ENCODE measurements at places on chromosomes 12 and 14.

DNA sequence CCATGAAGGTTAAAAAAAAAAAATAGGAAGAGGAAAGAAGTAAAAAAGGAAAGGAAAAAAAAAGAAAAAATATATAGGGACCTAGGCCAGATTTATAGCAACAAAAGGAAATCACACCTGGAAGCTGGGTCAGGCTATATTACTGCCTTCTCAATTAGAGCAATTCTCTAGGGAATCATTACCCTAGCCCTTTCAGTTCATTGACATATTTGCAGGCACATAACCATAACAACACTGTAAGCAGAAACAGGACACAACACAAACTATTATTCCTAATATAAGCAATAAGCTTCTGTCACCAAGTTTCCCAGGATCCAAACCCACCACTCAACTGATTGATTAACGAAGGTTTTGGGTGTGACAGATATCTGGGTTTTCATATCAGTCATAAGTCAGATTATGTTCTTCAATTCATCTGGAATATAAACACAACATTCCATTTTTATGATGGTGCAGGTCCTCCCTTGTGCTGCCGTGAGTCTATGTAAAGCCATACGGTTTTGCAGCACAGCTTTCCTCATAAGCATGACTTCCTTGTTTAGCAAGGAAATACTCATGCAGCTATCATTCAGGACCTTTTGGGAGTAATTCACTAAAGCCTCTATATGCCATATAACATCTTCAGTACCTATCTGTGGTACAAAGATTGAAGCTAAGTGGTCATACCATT is 4.2 kb downstream of the PCNX4 start:
- no peak for DNase-seq

- no peak for DNase-seq
Measured at GRCh38 chr12:6118891-6119568, 5.4 kb downstream of the VWF start.

GRCh38 chr12:101607894-101608293 is 13.1 kb downstream of the MYBPC1 start:
- peak; percentile 30 for DNase-seq

DNA sequence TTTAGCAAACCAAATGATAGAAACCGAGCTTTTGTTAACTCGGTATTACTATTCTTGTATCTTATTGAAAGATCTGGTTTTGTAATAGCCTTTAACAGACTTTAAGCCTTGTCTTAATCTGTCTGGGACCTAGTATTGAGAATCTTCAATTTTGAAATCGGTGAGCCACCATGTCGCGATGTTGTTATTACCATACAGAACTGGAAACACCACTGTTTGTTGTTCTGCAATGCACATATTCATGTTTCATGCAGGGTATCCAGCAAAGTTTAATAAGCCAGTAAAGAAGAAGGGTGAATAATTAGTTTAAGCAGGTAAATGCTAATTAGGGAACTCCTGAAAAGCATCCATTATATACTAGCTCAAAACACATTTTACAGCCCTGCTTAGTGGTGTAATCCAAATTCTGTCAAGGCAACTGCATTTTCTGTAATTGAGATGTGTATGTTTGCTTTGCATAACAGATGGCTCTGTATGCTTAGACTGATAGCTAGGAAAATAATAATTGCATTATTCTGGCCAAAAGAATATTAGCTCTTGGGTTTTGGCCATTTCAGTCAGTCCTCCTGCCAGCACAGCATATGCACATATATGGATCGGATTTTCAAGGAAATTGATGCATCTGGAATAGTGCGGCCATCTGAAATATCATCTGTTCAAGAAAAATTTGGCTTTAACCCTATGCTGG is 389.2 kb downstream of the EGLN3 start:
- DNase-seq, result no peak

DNA sequence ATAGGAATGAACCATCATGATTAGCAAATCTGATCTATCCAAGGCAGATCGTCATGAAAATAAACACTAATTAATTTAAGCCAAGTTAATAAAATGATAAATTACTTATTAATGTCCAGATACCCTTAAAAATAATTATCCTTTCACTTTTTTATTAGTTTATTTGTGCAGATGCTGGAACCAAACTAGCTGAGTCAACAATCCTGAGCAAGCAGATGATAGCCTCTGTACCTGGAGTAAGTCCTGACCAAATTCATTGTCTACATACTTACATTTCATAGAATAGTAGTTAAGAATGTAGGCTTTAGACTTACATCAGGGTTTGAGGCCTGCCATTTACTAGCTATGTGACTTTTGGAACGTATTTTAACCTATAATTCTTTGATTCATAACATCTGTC is 105.8 kb downstream of the PRIMA1 start:
- DNase-seq, result no peak

- no peak for DNase-seq
Measured at GRCh38 chr12:43407816-43408645, 144.0 kb downstream of the ADAMTS20 start.

DNA sequence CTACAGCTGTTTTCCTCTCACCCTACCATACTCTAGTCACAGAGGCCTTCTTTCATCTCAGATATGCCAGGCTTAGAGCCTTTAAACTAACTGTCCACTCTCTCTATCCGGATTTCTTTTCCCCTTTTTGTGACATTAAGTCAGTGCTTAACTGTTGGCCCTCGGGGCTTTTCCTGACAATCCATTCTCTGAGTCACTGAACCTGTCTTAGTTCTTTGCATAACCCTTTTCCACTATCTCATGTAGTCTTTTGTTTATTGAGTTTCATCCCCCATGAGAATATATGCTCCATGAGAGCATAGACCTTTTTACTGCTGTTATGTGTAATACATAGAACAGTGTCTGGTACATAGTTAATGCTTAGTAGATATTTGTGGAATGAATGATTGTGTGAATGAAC is 68.7 kb downstream of the PLEKHA5 start:
- peak; percentile 9 for DNase-seq

- no peak for DNase-seq
Measured at GRCh38 chr12:52643233-52644077, 8.6 kb downstream of the KRT2 start.

DNA sequence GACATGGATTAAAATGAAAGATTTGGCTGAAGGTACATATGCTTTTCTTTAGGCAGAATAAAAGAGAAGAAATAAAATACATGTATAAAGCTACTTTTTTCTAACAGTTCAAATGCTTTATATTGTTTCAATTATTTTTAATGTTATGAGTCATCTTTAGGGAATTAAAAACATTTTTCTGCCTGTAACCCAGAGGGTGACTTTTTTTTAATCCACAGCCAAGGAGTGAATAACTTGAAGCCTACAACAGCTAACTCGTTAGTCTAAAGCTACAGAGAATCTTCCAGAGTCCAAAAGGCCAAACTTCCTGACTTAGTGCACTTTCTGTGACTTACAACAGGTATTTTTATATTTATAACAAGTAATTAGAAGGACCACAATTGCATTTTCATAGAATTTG is 151.6 kb downstream of the SEC23A start:
- DNase-seq, result no peak

DNA sequence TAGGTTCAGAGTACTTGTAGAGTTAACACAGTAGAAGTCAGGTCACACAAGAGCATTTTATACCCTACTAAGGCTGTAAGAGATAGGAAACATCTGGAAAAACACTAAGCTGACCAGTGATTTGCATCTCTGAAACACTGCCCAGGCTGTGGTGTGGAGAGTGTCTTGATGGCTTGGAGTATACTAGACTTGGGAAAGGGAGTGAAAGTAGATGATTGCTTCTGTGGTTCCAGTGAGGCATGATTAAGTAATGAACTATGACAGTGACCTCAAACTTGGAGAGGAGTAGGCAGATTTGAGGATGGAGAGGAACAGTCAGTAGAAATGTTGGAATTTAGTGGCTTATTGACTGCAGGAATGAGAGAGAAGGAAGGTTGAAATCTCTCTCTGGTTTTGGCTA is 201.2 kb downstream of the FLRT2 start:
- DNase-seq, result no peak

GRCh38 chr12:120972870-120973543 is 5.3 kb upstream of the HNF1A start:
- no peak for DNase-seq

- DNase-seq, result no peak
Measured at GRCh38 chr12:131407221-131408035, 303.5 kb upstream of the SFSWAP start.

DNA sequence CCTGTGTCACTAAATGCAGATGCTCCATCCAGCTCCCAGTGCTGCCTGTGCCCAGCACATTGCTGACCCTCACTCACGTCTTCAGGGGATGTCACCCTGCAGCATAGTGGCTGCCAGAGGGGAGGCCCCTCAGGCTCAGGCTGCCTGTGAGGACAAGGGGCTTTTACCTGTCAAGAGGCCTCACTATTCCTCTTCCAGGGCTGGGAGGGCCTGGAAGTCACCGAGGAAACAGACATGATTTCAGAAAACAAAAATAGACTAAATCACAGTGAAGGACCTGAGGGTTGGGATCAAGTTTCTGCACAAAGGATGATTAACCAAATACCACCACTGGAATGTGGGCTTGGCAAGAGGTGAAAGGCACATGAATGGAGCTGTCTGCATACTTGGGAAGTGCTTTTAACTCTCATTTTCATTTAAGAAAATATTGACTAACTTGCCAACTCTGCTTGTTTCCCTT is 1202.3 kb downstream of the BCL11B start:
- DNase-seq, result peak; percentile 19

GRCh38 chr14:20792556-20792955 is 10.1 kb downstream of the RNASE1 start:
- no peak for DNase-seq

DNA sequence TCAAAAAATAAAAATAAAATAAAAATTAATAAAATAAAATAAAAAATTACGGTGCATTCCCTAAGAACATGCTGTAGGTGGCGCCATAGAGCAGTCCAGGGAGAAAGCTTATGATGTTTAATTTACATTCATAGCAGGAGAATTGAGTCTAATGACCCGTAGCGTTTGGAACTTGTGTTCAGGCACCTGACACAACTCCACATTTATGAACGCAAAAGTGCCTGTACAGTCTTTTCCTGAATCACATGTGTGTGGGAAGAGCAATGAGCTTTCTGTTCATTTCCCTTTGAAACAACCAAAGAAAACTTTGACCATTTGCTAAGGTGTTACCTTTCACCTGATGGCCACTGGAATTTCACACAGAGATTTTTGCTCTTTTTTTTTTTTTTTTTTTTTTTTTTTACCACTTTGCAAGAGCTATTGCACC is 60.6 kb upstream of the KCNA1 start:
- DNase-seq, result peak; percentile 13

GRCh38 chr12:40194846-40195245 is 30.0 kb upstream of the LRRK2 start:
- no peak for DNase-seq

DNA sequence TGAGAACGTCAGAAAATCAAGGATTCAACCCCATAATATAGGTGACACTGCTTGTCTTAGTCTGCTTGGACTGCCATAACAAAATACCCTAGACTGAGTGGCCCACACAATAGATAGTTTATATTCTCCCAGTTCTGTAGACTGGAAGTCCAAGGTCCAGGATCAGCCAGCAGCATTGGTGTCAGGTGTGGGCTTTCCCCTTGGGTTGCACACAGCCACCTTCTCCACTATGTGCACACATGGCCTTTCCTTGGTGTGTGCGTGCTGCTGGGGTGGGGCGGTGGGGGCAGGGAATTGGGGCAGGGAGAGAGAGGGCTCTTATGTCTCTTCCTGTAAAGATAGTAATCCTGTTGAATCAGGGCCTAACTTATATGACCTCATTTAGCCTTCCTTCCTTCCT is 106.4 kb downstream of the SLC25A47 start:
- DNase-seq, result no peak
